CD4-positive, alpha-beta T cell treated with Interleukin-17A for 1 hour (primary cell): ENCODE measurements at places on chromosomes 7 and 10.
A peak's percentile ranks its signal among the peaks of the same experiment; 100 is the strongest.

- no peak for DNase-seq
These were observed 220.1 kb downstream of the PPP1R3A start for GRCh38 chr7:113698556-113699220.

- no peak for DNase-seq
These were observed 17.9 kb upstream of the EN2 start for GRCh38 chr7:155440018-155440410.

- no peak for DNase-seq
These were observed 25.6 kb downstream of the HERC4 start for GRCh38 chr10:68049289-68050078.

- DNase-seq, result no peak
These were observed 499.1 kb downstream of the KCNMA1 start for GRCh38 chr10:77138541-77138940.

- DNase-seq, result no peak
These were observed 53.5 kb downstream of the LAMB1 start for GRCh38 chr7:107949443-107949935.

GRCh38 chr10:125151553-125152449 is 8.6 kb downstream of the CTBP2 start:
- peak; percentile 24 for DNase-seq

DNA sequence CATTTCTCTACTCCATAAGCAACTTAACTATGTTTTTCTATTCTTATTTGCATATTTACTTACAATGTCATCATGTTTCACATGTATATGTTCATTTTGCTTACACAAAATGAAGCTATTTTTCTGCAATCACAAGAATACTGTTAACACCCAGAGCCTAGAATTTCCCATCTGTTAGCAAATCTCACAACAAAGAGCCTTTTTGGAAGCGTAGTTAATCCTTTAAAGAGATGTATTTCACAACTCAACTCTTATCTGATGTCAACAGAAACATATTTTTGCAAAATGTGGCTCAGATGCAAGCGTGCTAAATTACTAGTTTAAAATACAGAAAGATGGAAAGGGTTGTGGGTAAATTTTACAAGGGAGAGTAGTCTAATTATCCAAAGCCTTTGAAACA is 110.6 kb upstream of the COL1A2 start:
- DNase-seq, result no peak

DNA sequence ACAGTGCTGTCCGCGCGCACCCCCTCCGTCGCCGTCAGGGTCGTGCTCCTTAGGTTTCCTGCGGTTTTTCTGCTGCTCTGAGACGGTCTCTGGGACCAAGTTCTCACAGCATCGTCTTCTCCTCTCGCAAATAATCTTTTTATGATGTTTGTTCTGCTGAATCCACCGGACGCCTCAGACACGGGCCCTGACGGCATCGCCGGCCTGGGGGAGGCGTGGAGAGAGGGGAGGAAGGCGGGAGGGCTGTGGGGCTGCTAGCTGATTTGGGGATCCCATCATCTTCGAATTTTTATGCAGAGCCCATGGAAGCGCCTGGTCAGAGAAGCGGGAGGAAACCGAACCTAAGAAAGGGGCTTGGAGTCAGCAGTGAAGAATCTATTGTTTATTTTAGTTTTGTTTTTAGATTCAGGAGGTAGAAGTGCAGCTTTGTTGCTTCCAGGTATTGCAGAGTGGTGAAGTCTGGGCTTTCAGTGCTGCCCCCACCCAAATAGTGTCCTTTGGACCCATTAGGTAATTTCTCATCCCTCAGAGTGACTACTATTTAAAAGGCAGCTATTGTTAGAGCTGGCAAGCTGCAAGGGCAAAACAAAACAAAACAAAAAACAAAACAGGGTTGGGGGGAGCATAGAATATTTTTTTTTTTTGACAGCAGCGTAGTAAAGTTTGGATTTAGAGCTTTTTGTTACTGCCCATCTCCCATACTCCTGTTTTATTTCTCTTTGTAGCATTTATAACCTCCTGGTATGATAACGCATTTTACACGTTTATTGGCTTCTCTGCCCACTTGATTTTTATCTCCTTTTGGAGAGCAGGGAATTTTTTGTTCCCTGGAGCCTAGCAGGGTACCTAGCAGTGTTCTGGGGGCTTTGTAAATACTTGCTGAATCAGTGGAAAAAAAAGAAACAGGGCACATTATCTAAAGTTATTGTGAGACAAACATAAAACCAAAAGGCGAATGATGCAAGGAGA is 92.6 kb downstream of the SPAG6 start:
- DNase-seq, result no peak

DNA sequence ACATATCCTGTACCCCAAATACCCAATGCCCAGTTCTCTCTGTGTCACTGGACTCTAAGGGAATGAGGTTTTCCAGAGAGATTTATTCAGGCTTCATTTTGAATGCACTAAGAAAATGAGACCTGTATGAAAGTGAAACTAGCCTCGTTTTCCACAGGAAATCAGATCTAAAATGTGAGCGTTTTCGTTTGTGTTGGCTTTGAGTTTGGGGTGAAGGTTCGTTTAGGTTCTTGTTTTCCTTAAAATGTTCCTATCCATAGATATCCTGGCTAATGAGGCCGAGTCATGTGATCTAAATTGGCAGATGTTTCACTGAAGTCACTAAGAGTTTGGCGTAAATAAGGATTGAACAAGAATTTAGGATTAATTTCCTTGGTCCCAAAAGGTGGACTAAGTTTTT is 90.9 kb upstream of the BMPER start:
- no peak for DNase-seq

- peak; percentile 74 for DNase-seq
These were observed 83.7 kb upstream of the BET1 start for GRCh38 chr7:94087664-94088352.

GRCh38 chr10:33143160-33143728 is 185.2 kb upstream of the ITGB1 start:
- peak; percentile 55 for DNase-seq

DNA sequence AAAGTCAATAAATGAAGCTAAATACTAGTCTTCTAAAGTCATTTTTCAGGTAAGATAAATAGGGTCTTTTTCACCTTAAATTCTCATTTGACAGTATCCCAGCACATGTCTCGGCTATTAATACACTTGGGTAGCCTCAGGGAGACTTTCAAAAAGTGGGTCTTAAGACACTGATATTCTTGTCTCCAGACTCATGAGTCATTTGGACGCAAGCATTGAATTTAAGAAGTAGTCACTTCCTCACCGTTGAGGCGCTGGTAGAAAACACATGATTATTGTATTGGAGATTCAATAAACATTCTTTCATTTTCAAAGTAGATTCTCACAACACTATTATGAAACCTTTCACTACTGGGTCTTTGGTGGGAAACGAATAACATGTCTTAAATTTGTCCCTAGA is 108.9 kb upstream of the SP8 start:
- DNase-seq, result no peak

DNA sequence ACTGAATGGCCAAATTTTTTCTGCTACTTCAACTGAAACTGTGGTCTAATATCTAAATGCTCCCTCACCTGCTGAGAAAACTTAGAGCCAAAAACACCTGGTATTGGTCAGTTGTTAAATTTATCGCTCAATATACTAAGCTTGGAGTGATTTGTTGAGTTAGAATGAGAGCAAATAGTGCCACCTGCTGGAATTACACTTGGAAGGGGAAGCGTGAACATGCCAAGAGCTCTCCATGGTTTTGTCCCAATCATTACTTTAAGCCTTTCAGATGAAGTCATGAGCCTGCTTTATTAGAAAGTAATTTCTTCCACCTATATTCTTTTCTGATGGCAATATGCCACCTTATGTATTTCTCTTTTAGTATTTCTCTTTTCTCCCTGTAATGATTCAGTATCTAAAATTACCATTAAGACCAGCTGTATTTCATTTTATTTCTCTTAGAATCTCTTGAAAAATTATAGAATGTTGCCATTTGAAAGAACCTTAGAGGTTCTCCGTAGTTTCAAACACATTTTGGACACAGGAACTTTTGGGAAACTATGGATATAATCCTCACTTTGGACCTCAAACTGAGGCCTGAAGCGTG is 447.8 kb upstream of the C7orf33 start:
- no peak for DNase-seq

GRCh38 chr7:77430927-77431326 is 14.8 kb upstream of the GSAP start:
- DNase-seq, result no peak
